Activated CD4-positive, alpha-beta T cell treated with anti-CD3 and anti-CD28 coated beads, Interleukin-2, amount 10 ng/mL, durations not matched to agents 7 days and 5 days (primary cell): ENCODE measurements at places on chromosomes 7 and 10. TPM values are rescaled to one million over a fixed set of nuclear protein-coding genes. Genes with fewer than 3 reads are reported as not detected.

Gene ZNF804B
- not detected for total RNA-seq

Gene FEZF1
- total RNA-seq: not detected

Gene TMEM236
- not detected for total RNA-seq

Gene CFTR
- total RNA-seq: not detected

Gene C7orf25
- 5.1 TPM for total RNA-seq

Gene LIPA
- 34.3 TPM for total RNA-seq

Gene ZNF239
- total RNA-seq: 0.73 TPM

Gene GSTO1
- 129 TPM for total RNA-seq

Gene CALHM3
- total RNA-seq: 0.17 TPM

Gene TFEC
- not detected for total RNA-seq

Gene MSS51
- 3.4 TPM for total RNA-seq

Gene KCND2
- total RNA-seq: not detected

Gene LLCFC1
- not detected for total RNA-seq

Gene NPFFR1
- not detected for total RNA-seq

Gene BMPER
- total RNA-seq: not detected

Gene ZWINT
- total RNA-seq: 95.5 TPM

Gene CDK1
- 132 TPM for total RNA-seq

Gene SNX10
- total RNA-seq: 28.1 TPM

Gene SPDYE2B
- not detected for total RNA-seq

Gene MKI67
- 328 TPM for total RNA-seq

Gene ATG9B
- 12.3 TPM for total RNA-seq

Gene WDR86
- total RNA-seq: 0.77 TPM

Gene AKR1D1
- not detected for total RNA-seq

Gene TRIM50
- total RNA-seq: not detected

Gene UPK3BL1
- not detected for total RNA-seq

Gene RHOBTB1
- total RNA-seq: 0.07 TPM

Gene IFIT1
- 45.0 TPM for total RNA-seq

Gene GARIN1A
- 0.48 TPM for total RNA-seq

Gene TFAM
- total RNA-seq: 64.0 TPM

Gene SPDYE6
- not detected for total RNA-seq

Gene CCDC136
- 5.1 TPM for total RNA-seq

Gene OPN1SW
- total RNA-seq: not detected

Gene BTBD16
- total RNA-seq: not detected

Gene MACC1
- total RNA-seq: 0.22 TPM

Gene AOAH
- 13.3 TPM for total RNA-seq

Gene SERPINE1
- total RNA-seq: 0.05 TPM

Gene ABCF2
- 34.3 TPM for total RNA-seq

Gene DLG5
- total RNA-seq: 2.8 TPM
